CD4-positive, alpha-beta T cell treated with Interleukin-4 for 4 hours (primary cell): ENCODE measurements at places on chromosomes 2 and 18.

- DNase-seq: no peak
Observed at GRCh38 chr2:191979221-191979730, 132.4 kb upstream of the CAVIN2 start.

DNA sequence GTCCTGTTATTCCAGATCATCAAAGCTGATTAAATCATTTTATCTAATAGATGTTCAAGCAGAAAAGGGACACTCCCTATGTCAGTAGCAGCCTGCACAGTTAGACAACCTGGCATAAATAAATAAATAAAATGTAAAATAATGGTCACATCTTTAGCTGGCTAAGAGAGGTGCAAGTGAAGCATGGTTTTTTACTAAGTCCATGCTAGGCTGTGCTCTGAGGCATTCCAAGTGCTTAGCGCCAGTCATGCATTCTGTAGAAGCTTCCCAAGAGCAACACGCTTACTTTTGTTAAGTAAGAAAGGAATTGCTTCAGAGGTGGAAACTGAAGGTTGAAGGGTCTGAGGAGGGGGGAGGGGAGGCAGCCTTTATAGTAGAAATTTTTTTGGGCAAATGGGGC, 351.2 kb downstream of the CDH2 start:
- no peak for DNase-seq

DNA sequence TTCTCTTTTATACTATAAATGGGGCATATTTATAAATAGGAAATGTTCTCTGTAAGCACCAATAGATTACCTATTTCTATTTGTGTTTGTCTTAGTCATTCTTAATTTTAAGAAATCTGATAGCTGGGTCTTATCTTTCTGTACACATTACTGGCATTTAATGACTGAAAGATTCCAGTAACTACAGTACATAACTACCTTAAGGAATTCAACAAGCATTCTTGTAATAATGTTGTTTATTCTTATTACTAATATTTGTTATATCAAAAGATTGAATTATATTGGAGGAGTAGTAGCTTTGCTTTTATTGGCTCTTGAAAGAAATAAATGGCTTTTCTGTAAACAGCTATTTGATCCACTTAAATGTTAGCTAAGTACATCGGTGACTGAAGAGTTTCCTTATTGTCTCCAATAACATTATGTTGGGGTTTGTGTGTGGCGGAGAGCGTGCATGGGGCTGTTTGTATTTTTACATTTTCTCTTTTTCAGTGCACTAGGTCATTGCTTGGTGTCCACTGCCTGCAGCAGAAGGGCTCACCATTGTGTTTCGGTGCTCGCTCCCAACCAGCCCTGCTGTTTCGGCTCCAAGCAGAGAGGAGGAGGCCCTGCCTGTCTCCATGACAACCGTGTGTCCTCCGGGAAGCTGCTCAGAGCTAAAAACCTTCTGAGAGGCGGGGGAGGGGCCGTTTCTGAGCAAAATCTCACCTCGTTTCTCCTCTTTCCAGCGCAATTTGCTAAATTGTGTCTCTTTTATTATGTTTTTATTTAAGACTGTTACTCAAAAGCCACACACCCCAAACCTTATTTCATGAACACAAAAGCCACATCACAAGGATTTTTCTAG, 112.5 kb upstream of the SLC38A11 start:
- no peak for DNase-seq

GRCh38 chr2:169222665-169223064, 139.7 kb downstream of the LRP2 start:
- DNase-seq: no peak

- no peak for DNase-seq
Observed at GRCh38 chr2:40219141-40219540, 232.7 kb downstream of the SLC8A1 start.

GRCh38 chr18:46622999-46623398, 34.0 kb downstream of the LOXHD1 start:
- DNase-seq: no peak

DNA sequence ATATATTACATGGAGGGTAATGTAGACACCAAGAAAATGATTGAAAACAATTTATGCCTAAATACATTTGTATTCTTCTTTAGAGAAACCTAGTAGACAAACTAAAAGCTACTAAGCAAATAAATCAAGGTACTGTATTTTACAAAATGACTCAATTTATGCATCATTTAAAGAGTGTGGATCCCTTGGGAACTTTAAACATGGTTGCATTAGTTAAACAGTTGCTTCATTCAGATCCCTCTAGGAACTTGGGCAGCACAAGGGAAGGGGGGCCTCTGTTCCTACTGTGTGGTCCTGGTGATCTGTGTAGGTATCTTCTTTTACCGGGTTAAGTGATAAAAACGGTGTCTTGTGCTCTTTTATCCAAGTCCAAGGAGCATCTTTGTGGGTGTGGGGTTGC, 31.5 kb upstream of the ATP8B1 start:
- DNase-seq: no peak

DNA sequence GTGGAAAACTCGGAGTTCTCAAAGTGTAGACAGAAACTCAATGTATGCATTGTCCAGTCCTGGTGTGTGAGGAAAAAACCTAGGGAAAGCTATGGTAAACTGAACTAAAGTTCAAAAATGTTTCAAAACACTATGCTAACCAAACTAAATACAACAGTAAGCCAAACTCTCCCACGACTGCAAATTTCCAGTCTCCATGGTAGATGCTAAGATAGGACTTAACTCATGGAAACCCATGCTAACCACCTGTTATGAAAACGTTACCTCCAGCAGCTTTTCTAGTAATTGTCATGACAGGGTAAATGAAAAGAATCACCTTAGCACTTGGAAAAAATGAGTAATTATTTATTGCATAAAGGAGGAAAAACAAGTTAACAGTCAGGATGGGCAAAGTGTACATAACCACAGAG, 135.7 kb upstream of the EPC2 start:
- DNase-seq: no peak

DNA sequence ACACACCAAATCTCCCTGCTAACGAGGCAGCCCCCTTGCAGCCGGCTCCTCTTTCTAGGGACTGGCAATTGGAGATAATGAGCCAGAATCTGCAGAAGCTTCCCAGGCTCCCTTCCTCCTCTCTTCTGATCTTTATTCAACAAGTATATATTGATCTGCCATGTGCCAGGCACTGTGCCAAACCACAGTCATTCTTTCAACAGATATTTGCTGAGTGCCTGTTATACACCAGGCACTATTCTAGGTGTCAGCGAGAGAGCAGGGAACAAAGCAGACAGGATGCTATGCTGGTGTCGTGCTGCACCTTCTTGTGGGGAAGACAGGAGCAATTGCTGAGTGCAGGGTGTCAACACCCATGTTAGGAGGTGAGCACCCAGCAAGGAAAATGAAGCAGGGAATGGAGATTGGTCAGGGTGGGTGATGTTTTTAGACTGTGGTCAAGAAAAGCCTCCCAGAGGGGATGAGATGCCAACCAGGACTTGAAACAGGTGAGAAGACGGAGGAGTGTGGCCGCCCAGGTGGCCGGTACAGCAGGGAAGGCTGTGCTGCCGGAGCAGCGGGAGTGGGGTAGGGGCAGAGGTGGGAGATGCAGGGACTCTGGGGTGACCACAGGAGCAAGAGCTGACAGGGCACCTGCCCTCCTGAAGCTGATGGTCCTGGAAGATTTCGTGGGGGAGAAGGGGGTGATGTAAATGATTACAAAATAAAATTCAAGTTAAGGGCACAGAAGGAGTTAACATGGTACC, 307.6 kb upstream of the RAB12 start:
- DNase-seq: no peak

DNA sequence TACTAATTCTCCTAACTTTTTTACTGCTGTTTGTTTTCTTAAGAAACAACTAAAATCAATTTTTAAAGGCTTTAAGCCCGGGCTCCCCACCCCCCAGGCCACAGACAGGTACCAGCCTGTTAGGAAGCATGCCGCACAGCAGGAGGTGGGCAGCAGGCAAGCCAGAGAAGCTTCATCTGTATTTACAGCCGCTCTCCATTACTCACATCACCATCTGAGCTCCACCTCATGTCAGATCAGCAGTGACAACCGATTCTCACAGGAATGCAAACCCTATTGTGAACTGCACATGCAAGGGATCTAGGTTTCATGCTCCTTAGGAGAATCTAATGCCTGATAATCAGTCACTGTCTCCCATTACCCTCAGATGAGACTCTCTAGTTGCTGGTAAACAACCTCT, 517.0 kb downstream of the NRXN1 start:
- DNase-seq: no peak

DNA sequence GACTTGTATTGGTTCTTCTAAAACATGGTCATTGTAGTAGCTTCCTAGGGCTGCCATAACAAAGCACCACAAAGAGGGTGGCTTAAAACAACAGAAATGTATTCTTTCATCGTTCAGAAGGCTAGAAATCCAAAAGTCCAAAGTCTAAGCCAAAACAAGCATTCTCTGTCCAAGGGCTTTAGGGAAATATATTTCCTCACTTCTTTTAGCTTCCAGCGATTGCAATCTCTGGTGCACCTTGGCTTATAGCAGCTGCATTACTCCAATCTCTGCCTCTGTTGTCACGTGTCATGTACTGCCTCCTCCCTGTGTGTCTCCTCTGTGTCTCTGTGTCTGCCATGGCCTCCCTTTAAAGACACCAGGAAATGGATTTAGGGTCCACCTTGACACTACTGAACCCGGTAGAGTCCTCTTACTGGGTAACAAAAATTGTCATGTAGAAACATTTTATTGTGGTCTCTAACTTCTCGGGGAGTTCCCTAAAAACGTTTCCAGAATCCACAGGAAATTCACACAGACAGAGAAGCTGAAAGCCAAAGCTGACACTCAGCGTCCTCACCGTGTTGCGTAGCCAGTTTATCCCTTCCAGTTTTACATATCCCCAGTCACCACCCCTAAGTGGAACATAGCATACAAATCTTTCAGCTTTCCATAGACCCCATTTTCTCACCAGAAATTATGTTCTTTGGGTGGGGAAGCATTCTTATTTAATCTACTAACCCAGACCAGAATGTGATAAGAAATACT, 20.7 kb upstream of the TTN start:
- DNase-seq: no peak

DNA sequence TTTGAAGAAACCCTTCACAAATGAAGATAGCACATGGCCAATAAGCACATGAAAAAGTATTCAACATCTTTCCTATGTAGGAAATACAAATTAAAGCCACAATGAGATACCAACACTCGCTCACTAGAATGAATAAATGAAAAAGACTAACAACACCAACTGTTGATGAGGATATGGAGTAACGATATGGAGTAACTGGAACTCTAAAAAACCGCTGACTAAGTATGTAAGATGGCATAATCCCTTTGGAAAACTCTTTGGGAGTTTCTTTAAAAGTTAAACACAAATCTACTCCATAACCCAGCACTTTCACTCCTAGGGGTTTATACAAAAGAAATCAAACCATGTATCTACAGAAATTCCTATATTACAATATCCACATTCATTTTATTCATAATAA, 220.5 kb downstream of the AFF3 start:
- no peak for DNase-seq

DNA sequence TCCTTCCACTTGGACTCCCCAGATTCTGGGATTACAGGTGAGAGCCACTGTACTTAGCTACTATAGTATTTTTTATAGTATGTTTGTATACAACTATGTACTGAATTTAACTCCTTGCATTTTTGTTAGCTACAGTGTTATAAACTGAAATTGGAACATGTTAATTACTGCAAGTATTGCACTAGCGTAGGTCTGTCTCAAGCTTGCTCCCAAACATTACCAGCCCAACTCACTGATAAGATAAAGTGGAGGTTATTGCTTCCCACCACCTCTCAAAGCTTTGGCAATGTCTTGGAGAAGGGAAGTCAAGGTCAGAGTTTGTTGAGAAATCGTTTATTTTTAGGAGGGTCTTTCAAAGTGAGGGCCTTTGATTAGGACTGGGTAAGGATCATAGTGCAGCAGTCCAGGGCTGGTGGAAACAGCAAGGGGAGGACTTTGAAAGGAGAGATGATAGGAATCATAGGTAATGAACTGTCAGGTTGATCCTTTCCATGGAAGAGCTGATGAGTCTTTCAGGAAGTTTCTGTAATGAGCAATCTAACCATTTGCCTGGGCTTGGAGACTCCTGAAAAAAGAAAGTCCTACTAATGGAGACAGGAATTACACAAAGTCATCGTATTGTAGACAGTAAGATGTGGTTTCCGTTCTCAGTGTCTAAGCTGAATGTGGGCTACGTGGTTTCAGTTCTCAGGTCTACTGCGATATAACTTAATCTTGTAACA, 257.1 kb downstream of the MYO3B start:
- peak; percentile 24 for DNase-seq

DNA sequence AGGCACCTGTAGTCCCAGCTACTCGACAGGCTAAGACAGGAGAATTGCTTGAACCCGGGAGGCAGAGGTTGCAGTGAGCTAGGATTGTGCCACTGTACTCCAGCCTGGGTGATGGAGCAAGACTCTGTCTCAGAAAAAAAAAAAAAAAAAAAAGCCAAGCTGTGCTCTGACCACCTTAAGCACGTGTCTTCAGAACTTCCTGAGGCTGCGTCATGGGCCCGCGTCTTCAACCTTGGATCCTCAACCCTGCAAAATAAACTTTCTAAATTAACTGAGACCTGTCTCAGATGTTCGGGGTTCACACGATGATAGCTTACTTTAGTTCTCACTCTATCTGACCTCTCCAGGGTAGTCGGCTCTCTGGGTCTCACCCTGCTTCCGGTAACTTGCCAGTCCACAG, 65.8 kb upstream of the CABLES1 start:
- DNase-seq: peak; percentile 33

GRCh38 chr2:180891360-180891759, 89.0 kb upstream of the UBE2E3 start:
- DNase-seq: no peak

- DNase-seq: no peak
Observed at GRCh38 chr18:76999077-76999476, 133.5 kb downstream of the MBP start.

DNA sequence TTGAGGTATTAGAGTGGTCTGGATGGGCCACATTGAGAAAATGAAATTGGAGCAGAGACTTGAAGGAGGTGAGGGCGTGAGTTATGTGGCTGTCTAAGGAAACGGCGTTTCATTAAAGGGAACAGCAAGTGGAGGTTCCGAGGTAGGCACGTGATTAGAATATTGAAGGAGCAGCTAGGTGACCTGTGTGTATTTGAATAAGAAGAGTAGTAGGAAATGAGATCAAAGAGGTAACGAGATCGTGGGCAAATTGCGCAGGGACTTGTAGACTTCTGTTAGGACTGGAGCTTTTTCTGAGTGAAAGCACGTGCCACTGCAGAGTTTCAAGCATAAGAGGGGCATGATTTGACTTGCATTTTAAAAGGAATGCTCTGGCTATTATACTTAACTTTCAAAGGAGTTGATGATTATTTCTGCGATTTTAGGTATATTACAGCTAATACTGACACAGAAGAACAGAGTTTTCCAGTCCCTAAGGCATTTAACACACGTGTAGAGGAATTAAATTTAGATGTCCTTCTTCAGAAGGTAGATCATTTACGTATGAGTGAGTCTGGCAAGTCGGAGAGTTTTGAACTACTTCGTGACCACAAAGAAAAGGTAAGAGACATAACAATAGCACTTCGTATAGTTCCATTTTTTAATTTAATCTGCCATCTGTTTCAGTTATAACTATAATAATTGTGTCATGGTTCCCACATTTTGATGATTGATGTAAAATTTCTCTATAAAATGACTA, 48.7 kb downstream of the RMDN2 start:
- DNase-seq: no peak
